ENCODE measurements at places on chromosomes 5 and 9.

GRCh38 chr5:58114324-58114723, 345.6 kb downstream of the PLK2 start:
- DNase-seq, result no peak

- DNase-seq, result no peak
These were observed 281.4 kb upstream of the VLDLR start for GRCh38 chr9:2340046-2340760.

- peak; percentile 23 for DNase-seq
These were observed 53.7 kb downstream of the G3BP1 start for GRCh38 chr5:151825445-151825844.

DNA sequence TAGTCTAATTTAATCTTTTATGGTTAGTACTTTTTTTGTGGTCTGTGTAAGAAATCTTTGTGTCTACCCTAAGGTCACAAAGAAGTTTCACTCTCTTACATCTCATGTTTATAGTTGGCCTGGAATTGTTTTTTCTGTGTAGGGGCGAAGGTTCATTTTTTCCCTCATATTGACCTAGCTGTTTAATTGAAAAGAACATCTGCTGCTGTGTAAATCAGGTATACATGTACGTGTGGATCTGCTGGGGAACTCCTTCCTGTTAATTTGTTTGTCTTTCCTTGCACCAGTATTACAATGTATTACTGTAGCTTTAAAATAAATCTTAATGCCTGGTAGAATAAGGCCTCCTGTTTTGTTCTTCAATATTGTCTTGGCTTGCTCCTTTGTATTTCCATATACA, 37.8 kb downstream of the EXOSC2 start:
- DNase-seq, result no peak

- DNase-seq, result no peak
These were observed 45.6 kb upstream of the SLC25A51 start for GRCh38 chr9:37949576-37949975.

GRCh38 chr5:15502208-15502607, 2.2 kb downstream of the FBXL7 start:
- no peak for DNase-seq

- DNase-seq, result no peak
These were observed 10.6 kb downstream of the CDKN2A start for GRCh38 chr9:21983561-21983935.
